ENCODE measurements at places on chromosomes 16 and 17. TPM values are rescaled to one million over a fixed set of nuclear protein-coding genes. Genes with fewer than 3 reads are reported as not detected.
A peak's percentile ranks its signal among the peaks of the same experiment; 100 is the strongest.

- no peak for DNase-seq
These were observed 2.8 kb upstream of the KDM6B start for GRCh38 chr17:7831233-7831632.

GRCh38 chr17:67293251-67294203, 48.5 kb upstream of the HELZ start:
- no peak for DNase-seq

- DNase-seq, result no peak
These were observed 17.8 kb upstream of the BLMH start for GRCh38 chr17:30309591-30309990.

DNA sequence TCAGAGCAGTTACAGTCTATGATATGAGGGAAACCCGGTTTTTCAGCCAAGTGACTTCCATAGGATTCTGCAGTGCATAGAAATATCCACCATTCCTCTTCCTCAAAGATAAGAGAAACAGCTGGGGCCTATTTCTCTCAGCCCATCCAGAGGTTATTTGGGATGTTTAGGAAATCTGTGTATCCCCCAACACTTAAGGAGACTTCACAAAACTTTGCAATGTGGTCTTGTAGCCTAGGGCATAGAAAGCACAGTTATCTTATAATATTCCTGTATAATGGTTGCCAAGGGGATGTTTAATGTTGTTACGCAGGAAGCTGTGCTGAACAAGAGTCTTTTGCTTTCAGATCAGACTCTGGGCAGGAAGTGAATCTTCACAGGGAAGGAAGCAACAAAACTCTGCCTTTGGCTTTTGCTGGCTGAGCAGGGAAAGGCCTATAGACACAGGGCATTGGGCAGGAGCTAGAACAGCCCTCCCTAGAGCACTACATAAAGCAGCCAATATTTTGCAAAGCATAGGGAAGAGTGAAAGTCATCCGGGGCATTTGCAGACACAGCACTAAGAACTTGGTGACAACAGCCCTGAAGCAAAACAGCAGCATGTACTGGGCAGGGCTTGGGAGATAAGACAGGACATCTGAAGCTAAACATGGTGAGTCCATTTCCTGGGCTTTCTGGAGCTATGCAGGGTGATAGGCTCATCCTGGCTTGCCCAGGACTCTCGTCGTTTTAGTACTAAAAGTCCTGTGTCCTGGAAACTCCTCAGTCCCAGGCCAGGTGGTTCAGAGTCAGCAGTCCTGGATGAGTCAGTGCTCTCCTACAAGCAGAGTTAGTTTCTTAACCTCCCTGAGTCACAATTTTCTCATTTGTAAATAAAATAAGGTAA, 18.7 kb upstream of the BEAN1 start:
- DNase-seq, result peak; percentile 93

Gene MAP2K3
- polyA plus RNA-seq, result 26.2 TPM

- DNase-seq, result no peak
These were observed 61.8 kb downstream of the TUBD1 start for GRCh38 chr17:59830846-59831486.

Gene HBA1
- polyA plus RNA-seq, result 2,429 TPM

Gene TBX4
- polyA plus RNA-seq, result 204 TPM

Gene WNT3
- polyA plus RNA-seq, result 2.2 TPM

GRCh38 chr16:28112908-28113307, 49.4 kb upstream of the GSG1L start:
- DNase-seq, result no peak

GRCh38 chr16:27302126-27302525, 11.6 kb upstream of the IL4R start:
- DNase-seq, result no peak

DNA sequence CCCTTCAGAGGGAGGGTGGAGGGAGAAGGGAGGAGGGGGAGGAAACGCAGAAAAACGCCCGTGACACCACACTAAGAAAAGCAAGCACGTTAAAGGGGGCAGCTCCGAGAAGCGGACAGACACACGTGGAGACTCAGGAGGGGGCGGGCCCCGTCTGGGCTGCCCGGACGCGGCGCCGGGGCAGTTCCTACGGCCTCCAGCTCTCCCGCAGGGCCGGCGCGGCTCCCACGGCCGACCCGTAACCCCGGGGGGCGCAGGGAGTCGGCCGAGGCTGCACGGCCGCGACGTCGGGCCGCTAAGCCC, 362 bp downstream of the KLHDC4 start:
- DNase-seq, result no peak

Gene TBC1D26
- polyA plus RNA-seq, result 0.86 TPM

GRCh38 chr16:27164352-27164751, 39.0 kb upstream of the KDM8 start:
- DNase-seq, result no peak

- DNase-seq, result no peak
These were observed 59.8 kb downstream of the DNAH17 start for GRCh38 chr17:78517421-78517820.

Gene NHLRC4
- 4.9 TPM for polyA plus RNA-seq

GRCh38 chr16:47983999-47984580, 171.7 kb downstream of the ABCC12 start:
- no peak for DNase-seq

Gene AMFR
- 59.3 TPM for polyA plus RNA-seq

DNA sequence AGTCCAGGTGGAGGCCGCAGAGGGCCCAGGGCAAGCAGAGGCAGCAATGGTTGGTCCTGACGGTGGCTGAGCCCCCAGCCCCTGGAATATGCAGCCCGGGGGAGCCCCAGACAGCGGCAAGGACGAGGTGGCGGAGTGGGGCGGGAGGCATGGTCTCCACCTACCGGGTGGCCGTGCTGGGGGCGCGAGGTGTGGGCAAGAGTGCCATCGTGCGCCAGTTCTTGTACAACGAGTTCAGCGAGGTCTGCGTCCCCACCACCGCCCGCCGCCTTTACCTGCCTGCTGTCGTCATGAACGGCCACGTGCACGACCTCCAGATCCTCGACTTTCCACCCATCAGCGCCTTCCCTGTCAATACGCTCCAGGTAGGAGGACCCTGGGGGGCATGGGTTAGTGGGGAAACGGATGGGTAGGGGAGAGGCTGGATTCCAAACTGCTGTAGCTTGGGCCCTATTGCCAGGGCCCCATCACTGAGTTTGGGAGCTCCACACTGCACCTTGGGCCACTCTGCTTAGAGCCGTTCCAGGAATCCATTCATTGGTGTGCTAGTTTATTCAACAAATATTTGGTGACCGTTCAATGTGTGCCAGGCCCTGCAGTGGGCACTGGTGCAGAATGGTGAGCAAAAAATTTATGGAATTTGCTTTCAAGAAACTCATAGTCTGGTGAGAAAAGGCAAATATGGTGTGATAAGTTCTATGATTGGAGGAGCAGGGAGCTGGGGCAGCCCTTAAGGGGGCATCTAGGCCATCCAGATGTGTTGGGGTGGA, 3.8 kb downstream of the RASL10B start:
- no peak for DNase-seq

DNA sequence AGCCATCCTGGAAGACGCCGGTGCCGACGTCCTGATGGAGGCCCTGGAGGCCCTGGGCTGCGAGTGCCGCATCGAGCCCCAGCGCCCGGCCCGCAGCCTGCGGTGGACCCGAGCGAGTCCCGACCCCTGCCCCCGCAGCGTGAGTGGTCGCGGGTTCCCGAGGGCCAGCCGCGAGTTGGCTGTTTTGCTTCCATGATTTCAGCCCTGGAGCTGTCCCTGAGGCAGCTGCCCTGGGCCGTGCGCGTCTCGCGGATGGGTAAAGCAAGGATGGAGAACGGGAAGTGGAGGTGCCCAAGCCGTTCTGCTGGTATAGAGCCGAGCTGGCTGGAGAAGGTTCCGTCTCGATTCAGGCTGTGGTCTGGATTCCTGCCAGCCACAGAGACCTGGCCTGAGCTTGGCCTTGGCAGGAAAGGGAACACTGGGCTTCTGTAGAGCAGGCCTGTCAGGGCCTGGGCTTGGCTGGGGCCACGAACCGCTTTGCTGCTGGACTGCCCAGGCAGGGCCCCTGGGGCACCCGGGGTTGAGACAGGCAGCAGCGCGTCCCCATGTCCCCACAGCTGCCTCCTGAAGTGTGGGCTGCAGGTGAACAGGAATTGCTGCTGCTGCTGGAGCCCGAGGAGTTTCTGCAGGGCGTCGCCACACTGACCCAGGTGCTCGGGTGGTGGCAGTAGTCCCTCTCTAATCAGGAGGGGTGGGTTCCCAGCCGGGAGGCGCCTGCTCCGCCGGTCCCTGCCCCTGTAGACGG, 941 bp upstream of the MRPS34 start:
- no peak for DNase-seq

DNA sequence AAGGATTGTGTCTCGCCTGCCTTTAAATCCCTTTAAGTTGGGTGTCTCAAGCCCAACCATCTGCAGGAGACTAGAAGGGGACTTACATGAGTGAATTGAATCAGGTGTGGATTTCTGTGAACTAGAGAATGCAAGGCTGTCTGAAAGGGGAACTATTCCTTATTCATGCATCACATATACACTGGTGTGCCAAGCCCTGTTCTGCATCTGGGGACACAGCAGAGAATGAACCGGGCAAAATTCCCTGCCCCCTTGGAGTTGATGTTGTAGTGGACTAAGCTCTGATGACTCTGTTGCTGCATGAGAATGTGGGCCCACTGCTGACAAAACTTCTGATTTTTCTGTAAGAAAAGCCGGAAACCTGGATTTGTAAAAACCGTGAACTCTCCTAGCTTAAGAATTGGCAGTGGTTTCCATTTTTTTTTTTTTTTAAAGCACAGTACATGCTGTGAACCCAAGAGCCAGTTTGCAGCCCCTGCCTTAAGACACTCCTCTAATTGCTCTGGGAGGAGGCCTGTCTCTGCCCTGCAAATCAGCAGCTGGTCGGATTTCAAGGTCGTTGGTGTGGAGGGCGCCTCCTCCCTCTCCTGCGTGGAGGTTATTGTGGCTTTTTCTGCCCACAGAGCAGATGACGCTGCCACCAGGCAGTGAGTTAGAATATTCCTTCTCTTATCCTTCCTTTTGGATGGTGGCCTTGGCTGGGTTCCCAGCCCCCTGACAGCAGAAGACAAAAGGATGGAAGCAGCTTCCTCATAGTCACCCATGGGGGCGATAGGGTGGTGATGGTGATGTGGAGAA, 131.0 kb downstream of the PRKCB start:
- DNase-seq, result no peak

Gene MT1E
- polyA plus RNA-seq, result 15.0 TPM

Gene CD79B
- 1.0 TPM for polyA plus RNA-seq

DNA sequence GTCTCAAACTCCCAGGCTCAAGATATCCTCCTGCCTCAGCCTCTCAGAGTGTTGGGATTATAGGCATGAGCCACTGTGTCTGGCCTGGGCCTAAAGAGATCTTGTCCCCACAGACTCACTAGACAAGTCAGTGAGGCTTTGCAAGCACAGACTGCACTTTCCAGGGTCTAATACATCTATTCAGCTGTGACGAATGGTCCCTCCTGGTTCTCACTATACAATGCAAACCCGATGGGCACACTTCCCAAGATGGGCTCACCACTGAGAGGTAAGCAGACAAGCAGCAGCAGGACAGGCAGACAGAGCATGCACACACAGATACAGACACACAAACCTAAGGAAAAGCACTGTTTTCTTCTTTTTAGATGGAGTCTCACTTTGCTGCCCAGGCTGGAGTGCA, 8.8 kb downstream of the MBTPS1 start:
- no peak for DNase-seq

DNA sequence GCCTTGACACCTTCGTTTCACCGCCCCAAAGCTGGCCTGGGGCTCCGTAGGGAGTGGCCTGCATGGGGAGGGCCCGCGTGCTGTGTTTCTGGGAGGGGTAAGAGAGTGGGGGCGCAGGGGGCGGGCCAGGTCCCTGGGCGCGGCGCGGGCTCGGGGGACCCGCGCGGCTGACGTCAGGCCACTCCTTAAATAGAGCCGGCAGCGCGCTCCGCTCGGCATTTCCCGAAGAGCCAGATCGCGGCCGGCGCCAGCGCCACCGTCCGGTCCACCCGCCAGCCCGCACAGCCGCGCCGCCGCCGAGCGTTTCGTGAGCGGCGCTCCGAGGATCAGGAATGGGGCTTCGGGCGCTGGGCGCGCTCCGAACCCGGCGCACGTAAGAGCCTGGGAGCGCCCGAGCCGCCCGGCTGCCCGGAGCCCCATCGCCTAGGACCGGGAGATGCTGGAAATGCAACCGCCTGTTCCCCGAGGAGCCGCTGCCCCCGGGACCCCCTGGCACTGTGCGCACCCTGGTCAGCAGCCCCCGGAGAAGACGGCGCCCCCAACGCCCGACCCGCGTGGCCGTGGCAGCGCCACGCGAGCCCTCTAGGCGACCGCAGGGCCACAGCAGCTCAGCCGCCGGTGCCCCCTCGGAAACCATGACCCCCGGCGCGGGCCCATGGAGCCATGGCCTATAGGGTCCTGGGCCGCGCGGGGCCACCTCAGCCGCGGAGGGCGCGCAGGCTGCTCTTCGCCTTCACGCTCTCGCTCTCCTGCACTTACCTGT, at the start of gene HS3ST2:
TSS of gene HS3ST2 (plus strand) at position 215 of the 763 bp plus-strand sequence. CDS start at position 664, 449 bp downstream.
- no peak for DNase-seq

- no peak for DNase-seq
These were observed 2.3 kb downstream of the ENKD1 start for GRCh38 chr16:67664258-67664657.

GRCh38 chr17:34567691-34568465, 11.5 kb upstream of the TMEM132E start:
- DNase-seq, result no peak

DNA sequence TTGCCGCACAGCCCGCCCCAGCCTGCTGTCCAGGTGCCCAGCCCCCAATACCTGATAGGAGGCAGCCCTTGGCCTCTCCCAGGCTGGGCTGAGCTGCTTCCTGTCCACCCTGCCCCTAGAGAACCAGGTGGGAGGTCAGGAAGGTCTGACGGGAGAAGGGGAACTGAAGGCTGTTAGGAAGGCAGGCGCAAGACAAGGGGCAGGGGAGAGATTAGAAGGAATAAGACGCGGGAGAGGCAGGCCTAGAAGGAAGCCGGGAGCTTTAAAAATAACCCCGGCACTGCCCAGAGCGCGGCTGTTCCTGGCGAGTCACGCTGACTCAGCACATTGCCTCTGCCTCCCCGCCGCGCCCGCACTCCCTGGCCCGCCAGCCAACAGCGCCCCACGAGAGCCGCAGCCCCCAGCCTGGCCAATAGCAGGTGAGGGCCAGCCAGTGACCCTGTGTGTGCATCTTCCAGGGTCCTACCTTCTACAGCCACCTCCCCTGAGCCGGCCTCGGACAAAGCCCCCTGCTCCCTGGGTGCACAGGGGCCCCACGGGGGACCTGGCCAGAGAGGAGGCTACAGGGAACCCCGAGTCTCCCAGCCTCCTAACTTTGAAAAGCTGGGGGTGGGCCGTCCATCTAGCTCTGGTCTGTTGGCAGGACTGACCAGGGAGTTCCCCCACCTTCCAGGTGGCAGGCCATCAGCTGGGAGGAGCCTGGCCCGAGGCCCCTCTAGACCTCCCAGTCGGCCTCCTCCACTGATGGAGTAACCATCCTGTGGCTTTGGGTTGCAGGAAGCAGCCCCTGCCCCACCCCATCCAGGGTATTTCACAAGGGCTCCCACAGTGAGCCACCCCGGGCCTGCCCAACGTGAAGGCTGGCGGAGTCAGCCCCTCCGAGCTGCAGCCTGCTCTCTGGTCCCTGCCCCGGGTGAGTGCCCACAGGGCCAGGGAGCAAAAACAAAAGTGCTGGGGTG, 4.0 kb downstream of the MAFG start:
- no peak for DNase-seq

GRCh38 chr17:37274461-37274860, 101.3 kb upstream of the C17orf78 start:
- no peak for DNase-seq

- no peak for DNase-seq
These were observed 204.9 kb upstream of the KCNJ16 start for GRCh38 chr17:69870091-69870530.
